ENCODE measurements at places on chromosomes 4 and X.

DNA sequence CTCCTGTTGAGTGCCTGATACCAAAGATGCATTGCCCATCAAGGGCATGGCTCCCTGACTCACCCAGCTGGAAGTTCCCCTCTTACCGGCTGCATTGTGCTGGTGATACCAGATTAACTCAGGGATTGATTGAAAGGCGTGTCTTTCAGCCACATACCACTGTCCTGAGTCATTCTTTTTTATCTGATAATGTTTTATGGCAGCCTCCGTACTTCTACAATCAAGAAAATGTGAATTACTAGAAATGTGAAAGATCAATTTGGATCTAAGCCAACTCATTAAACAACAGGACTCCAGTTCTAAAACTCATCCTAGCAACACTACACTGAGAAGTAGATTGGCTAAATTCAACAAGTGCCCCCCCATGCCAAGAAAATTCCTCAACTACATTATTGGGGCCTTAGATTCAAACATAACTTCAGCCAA lies 40.0 kb downstream of the TXK start:
- peak; percentile 9 for DNase-seq

- DNase-seq, result no peak
These were observed 30.8 kb upstream of the FMR1NB start for GRCh38 chrX:147950352-147950751.

DNA sequence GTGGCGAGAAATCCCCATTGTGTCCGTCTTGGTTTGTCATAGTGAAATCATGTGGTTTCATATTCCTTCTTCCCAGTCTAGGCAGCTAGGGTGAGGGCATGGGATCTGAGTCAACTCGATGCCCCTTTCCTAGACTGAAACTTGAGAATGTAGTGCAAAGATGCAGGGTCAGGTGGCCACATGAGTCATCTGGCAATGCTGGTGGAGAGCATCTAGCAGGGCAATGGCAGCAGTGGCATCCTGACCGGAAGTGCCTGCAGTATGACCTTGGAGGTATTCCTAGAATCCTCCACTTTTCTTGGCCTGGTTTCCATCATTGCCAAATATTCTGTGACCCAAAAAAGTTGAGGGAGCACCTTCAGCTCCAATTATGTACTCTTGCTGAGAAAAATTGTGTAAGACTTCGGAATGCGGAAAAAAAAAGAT lies 39.1 kb upstream of the TMEM184C start:
- peak; percentile 72 for DNase-seq

DNA sequence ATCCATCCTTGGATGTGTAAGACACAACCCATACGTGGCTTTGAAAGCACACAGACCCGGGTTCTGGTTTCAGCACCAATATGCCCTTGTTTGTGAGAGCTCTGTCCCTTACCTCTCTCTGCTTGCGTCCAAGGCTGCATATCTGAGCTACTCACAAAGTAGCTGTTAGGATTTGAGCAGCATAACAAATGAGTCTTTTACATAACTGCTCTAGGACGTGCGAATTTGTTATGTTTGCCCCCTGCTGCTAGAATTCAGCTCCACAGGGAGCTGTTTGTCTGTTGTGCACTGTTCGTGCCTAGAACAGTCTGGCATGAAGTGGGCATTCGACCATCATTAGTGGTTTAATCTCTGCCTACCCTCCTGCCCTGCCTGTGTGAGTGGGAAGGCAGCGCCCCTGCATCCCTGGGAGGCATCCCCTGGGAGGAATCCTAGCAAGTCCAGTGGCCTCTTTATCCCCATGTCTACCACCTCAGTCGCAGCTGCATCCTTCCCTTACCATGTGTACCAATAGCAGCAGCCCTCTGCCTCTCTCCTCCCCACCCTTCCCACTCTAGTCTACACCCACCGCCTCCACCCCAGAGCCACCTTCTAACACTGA lies 42.1 kb downstream of the SLC2A9 start:
- no peak for DNase-seq

DNA sequence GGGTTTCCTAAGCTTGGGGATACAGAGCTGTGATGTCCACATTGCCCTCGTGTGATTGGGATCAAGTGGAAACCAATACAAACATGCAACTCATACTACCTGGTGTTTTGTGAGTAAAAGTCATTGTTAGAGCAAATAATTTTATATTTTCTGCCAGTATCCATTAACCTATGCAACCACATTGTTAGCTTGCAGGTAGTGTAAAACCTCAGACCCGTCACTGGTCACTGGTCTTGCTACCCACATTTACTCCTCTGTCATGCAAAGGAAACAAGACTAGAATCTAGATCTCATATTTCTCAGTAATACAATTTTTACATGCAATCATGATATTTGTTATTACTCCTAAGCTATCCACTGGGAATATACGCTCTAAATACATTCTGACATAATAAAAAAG lies 324.3 kb upstream of the NDST4 start:
- DNase-seq, result no peak

DNA sequence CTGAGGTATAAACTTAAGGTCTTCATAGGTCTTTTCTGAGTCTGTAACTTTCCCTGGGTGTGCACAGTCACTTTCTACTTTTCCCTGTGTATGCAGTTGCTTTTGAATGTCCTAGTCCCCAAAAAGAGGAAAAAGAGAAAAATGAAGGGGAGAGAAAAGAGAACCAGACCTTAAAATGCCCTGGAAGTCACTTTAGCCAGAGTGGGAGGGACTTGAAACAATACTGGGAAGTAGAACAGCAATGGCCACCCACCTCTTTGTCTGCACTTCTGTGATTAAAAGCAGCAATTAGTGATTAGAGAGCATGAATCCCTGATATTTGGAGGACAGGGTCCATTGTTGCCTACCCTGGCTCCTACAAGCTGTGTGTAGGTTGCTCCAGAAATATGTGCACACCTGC lies 36.1 kb downstream of the ZCCHC13 start:
- no peak for DNase-seq

GRCh38 chrX:133984857-133985163 lies 584 bp downstream of the GPC3 start:
- no peak for DNase-seq

- DNase-seq, result no peak
These were observed 37.4 kb downstream of the ADGRA3 start for GRCh38 chr4:22478426-22478825.

DNA sequence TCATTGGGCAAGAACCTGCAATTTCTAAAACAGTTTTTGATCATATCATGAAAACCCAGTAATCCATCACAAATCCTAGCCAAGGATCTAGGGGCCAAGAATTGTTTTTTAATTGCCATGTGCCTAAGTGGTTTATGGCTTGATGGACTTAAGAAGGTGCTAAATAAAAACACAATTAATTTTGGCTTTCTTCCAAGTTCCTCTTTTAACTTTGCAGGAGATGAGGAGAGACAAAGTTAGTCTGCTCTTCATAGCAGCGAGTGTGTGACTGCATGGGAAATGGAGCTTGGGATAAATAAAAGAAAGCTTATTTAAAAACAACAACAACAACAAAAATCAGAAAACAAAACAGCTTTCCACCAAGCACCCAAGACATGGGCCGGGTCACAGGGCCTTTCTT lies 41.4 kb downstream of the ARHGEF9 start:
- no peak for DNase-seq

GRCh38 chr4:137664416-137664815 lies 132.1 kb upstream of the PCDH18 start:
- DNase-seq, result no peak

GRCh38 chr4:26252349-26253025 lies 68.3 kb upstream of the RBPJ start:
- DNase-seq, result no peak

DNA sequence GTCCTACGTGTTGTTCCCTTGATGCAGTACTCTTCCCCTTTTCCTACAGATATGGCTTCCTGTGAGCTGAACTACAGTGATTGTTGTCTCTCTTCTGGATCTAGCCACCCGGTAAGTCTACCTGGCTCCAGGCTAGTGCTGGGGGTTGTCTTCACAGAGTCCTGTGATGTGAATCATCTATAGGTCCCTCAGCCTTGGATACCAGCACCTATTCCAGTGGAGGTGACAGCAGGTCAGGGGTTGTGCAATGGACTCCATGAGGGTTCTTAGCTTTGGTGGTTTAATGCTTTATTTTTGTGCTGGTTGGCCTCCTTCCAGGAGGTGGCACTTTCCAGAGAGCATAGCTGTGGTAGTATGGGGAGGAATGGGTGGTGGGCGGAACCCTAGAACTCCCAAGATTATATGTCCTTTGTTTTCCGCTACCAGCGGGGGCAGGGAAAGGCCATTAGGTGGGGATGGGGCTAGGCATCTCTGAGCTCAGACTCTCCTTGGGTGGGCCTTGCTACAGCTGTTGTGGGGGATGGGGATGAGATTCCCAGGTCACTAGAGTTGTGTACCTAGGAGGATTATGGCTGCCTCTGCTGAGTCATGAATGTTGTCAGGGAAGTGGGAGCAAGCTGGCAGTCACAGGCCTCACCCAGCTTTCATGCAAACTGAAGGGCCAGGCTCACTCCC lies 121.4 kb upstream of the ANKRD50 start:
- DNase-seq, result no peak

DNA sequence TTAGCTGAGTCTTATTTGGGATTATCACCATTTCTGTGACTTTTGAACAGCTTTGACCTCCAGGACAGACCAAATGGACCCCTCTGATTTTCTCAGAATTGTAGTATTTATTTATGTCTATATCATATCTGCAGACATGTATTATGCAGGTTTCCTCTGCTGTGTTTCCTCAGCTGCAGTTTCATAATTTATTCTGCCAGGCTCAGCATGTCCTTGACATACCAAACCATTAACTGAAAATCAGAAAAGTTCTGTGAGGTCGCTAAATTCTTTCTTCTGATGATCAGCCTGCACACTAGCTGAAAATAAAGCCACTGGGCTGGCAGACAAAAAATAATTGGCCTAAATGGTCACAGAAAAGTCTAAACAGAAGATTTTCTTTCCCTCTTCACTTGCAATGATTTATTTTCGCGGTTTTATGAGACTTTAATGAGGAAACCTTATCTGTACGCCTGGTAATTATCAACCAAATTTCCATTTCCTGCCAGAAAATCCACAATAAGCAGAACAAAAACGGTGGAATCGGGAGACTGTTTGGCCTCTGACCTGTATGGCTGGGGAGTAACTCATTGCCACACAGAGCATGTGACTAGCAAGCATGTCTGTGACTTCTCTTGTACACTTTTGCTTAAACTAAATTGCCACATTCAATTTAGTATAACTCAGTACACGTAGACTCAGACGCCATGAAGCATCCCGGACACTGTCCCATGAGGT lies 150.9 kb downstream of the ENPP6 start:
- no peak for DNase-seq

- no peak for DNase-seq
These were observed 42.5 kb downstream of the MAMLD1 start for GRCh38 chrX:150405576-150405975.

GRCh38 chr4:101857176-101857575 lies 66.6 kb downstream of the BANK1 start:
- no peak for DNase-seq

GRCh38 chr4:21134994-21135393 lies 434.7 kb downstream of the PACRGL start:
- DNase-seq, result no peak
